ENCODE measurements at places on chromosomes 6 and 20.
A peak's percentile ranks its signal among the peaks of the same experiment; 100 is the strongest.

DNA sequence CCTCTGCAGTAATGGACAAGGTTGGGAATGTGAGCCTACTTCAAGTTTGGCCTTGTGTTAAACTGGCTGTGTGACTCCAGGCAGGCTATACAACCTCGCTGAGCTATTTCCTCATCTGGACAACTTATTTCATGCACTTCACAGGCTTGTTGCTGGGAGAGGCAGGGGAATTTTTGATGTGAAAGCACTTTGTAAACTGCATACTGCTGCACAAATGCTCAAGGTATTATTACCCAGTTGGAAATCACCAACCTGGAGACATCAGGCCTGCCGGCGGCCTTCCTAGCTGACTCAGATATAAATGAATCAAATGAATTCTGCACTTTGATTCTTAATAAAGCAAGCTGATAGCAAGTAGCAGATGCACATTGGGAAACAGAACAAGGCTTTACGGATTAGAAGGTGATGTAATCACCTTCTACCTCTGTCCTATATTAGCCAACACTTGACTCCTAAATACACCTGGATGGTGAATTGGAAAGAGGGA lies 10.1 kb downstream of the JARID2 start:
- peaks cover 56% of the 10 kb centered on the region for H3K4me1 ChIP-seq
- no peaks in the 10 kb centered on the region for H3K36me3 ChIP-seq
- no peak overlapping the region for H3K27ac ChIP-seq

DNA sequence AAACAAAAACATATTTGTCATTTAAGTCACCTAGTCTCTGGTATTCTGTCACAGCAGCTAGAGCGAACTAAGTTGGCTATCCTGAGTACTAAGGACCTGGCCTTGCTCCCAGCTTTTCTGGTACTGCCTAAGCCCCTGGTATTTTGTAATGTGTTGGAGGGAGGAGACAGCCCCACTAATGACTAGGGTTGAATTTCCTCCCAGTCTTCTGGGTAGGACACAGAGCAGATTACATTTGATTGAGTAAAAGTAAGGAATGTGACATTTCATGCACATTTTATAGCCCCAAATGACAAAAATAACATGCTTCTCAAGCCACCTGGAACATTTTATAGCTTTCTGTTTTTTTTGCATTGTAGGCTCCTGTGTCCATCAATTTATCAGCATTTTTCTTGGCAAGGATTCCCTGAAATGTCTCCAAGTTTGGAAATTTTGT lies 47.9 kb upstream of the DDR1 start:
- H3K27me3 ChIP-seq, result no peaks in the 10 kb centered on the region
- no peak overlapping the region for H3K27ac ChIP-seq
- no peak overlapping the region for H3K4me3 ChIP-seq
- DNase-seq, result no peak
- H3K36me3 ChIP-seq, result no peaks in the 10 kb centered on the region
- peaks cover 28% of the 10 kb centered on the region for H3K4me1 ChIP-seq

- H3K27ac ChIP-seq, result peak overlapping the region; percentile 100
- no peaks in the 10 kb centered on the region for H3K27me3 ChIP-seq
- H3K4me3 ChIP-seq, result peak overlapping the region; percentile 99
- peaks cover 42% of the 10 kb centered on the region for H3K36me3 ChIP-seq
- peaks cover 16% of the 10 kb centered on the region for H3K4me1 ChIP-seq
These were observed 777 bp downstream of the SRSF6 start for GRCh38 chr20:43458422-43458924.

DNA sequence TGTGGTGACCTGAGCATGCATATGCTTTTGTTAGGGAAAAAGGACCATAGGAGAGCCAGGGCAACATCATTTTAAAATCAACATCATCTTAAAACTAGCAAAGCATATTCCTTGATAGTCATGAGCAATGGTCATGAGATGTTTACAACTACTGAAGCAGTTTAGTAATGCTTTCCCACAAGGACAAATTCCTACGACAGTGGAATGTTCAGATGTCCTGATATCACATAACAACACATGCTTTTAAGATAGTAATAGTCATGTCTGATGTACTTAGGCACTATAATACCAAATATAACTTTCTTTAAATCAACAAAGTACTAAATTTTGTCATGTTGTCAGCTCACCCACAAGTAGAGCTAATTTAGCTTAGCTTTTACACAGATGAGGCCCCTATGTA lies 370.3 kb downstream of the HTR1B start:
- no peaks in the 10 kb centered on the region for H3K27me3 ChIP-seq
- no peaks in the 10 kb centered on the region for H3K36me3 ChIP-seq
- no peaks in the 10 kb centered on the region for H3K4me1 ChIP-seq
- H3K27ac ChIP-seq, result no peak overlapping the region
- no peak overlapping the region for H3K4me3 ChIP-seq
- DNase-seq, result no peak

- peaks cover 15% of the 10 kb centered on the region for H3K4me1 ChIP-seq
- H3K27ac ChIP-seq, result no peak overlapping the region
- H3K27me3 ChIP-seq, result peaks cover 8% of the 10 kb centered on the region
- DNase-seq, result no peak
- H3K4me3 ChIP-seq, result no peak overlapping the region
These were observed 2.4 kb downstream of the MYBL2 start for GRCh38 chr20:43669332-43669731.

GRCh38 chr20:58850693-58851174 lies at the start of gene GNAS-AS1:
TSS of gene GNAS-AS1 (minus strand) at chr20:58850902.
- no peak within 1 kb of the TSS for H3K27ac ChIP-seq
- DNase-seq, result peak; percentile 64
- peak within 1 kb of the TSS; percentile 43 for H3K4me3 ChIP-seq
- H3K36me3 ChIP-seq, result no peaks in the 10 kb centered on the region
- peaks cover 29% of the 10 kb centered on the region for H3K27me3 ChIP-seq

GRCh38 chr6:34746104-34746846 lies 11.0 kb upstream of the SNRPC start:
- H3K4me1 ChIP-seq, result no peaks in the 10 kb centered on the region
- DNase-seq, result no peak
- H3K27me3 ChIP-seq, result no peaks in the 10 kb centered on the region
- no peak overlapping the region for H3K4me3 ChIP-seq

DNA sequence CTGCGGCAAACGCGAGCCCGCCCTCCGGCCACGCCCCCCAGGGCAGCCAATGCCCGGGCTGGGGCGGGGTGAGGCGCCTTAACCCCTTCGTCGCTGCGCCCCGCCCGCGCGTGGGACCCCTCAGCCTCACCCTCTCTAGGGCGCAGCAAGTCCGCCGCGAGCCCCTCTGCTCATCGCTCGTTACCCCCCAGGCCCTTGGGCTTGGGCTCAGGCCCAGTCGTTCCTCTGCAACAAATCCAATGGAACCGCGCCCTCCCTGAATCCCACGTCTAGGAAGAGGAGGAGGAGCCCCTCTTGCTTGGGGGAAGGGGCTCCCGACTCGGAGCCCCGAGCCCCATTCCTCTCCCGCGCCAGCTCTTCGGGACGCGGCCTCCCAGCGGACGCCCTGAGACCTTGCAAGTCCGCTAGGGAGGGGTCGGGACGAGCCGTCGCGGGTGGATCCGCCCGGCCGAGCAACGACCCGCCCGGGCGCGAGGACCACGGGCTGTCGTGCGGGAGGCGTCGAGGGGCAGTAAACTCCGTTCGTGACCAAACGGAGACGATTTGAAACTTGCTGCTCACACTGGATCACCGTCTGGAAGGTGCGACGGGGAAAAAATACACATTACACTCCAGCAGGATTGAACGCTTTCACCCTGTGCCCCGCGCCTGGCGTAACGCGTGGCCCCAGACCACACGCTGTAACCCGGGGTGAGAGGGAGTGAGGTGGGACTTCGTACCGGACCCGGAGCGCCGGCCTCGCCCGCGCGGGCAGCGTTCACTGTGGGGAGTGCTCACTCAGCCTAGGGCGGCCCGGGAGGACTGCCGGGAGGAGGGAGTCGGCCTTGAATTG lies 477 bp upstream of the LZTS3 start:
- H3K27me3 ChIP-seq, result peaks cover 27% of the 10 kb centered on the region
- no peaks in the 10 kb centered on the region for H3K36me3 ChIP-seq
- peaks cover 19% of the 10 kb centered on the region for H3K4me1 ChIP-seq
- H3K4me3 ChIP-seq, result peak overlapping the region; percentile 66
